Activated naive CD4-positive, alpha-beta T cell treated with anti-CD3 and anti-CD28 coated beads for 36 hours (primary cell): ENCODE measurements at places on chromosomes 3 and 15.

DNA sequence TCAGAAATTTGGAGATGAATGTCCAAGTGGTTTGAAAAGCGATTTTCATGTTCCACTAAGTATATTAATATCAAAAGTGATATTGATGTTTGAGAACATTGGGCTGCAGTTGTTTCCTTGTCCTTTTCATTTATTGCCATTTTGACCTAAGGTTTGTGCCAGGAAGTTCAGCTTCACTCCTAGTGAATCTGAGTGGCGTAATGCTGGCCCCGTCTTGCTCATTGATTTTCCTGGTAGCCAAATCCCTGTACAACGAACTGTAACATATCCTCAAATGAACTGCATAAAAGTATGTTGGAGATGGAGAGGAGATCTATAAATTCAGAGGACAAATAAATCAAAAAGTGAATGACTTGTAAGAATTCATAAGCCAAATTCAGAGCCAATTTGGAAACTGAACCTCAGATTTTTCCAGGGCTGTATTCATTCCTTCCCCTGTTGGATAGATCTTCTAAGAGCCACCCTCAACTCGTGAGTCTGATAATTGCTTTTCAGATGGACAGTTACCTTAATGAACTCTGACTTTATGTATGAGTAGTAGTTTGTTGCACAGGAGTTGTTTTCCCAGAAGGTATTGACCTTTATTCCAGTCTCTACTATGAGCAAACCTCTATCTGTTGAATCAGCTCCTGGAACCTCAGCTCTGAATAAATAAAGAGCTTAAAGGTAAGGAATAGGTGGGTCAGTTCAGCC, 72.8 kb downstream of the ITPR1 start:
- H3K4me1 ChIP-seq, result peaks cover 12% of the 10 kb centered on the region
- H3K27me3 ChIP-seq, result no peaks in the 10 kb centered on the region
- no peak overlapping the region for H3K4me3 ChIP-seq
- no peak for DNase-seq

- no peak for DNase-seq
- H3K36me3 ChIP-seq, result no peaks in the 10 kb centered on the region
- H3K27me3 ChIP-seq, result no peaks in the 10 kb centered on the region
- H3K4me1 ChIP-seq, result no peaks in the 10 kb centered on the region
- H3K27ac ChIP-seq, result no peak overlapping the region
These were observed 21.6 kb upstream of the CNBP start for GRCh38 chr3:129205109-129205832.

- peaks cover 41% of the 10 kb centered on the region for H3K4me1 ChIP-seq
- peaks cover 3% of the 10 kb centered on the region for H3K36me3 ChIP-seq
- DNase-seq, result no peak
- no peaks in the 10 kb centered on the region for H3K27me3 ChIP-seq
- no peak overlapping the region for H3K27ac ChIP-seq
These were observed 9.5 kb downstream of the HMG20A start for GRCh38 chr15:77430213-77430612.

GRCh38 chr15:44710236-44711095, 657 bp downstream of the PATL2 start:
- H3K36me3 ChIP-seq, result peaks cover 52% of the 10 kb centered on the region
- peaks cover 29% of the 10 kb centered on the region for H3K4me1 ChIP-seq
- H3K27ac ChIP-seq, result peak overlapping the region; percentile 100
- peak; percentile 69 for DNase-seq

- peak overlapping the region; percentile 81 for H3K27ac ChIP-seq
- peaks cover 11% of the 10 kb centered on the region for H3K36me3 ChIP-seq
- DNase-seq, result no peak
- H3K4me1 ChIP-seq, result peaks cover 46% of the 10 kb centered on the region
- peak overlapping the region; percentile 32 for H3K4me3 ChIP-seq
- H3K27me3 ChIP-seq, result no peaks in the 10 kb centered on the region
These were observed 72.0 kb downstream of the CCR4 start for GRCh38 chr3:33023176-33024136.

GRCh38 chr15:90402223-90402622, 14.2 kb downstream of the IQGAP1 start:
- peaks cover 2% of the 10 kb centered on the region for H3K36me3 ChIP-seq
- peak overlapping the region; percentile 7 for H3K27ac ChIP-seq
- H3K4me3 ChIP-seq, result no peak overlapping the region
- H3K4me1 ChIP-seq, result peaks cover 65% of the 10 kb centered on the region
- H3K27me3 ChIP-seq, result no peaks in the 10 kb centered on the region
- no peak for DNase-seq

DNA sequence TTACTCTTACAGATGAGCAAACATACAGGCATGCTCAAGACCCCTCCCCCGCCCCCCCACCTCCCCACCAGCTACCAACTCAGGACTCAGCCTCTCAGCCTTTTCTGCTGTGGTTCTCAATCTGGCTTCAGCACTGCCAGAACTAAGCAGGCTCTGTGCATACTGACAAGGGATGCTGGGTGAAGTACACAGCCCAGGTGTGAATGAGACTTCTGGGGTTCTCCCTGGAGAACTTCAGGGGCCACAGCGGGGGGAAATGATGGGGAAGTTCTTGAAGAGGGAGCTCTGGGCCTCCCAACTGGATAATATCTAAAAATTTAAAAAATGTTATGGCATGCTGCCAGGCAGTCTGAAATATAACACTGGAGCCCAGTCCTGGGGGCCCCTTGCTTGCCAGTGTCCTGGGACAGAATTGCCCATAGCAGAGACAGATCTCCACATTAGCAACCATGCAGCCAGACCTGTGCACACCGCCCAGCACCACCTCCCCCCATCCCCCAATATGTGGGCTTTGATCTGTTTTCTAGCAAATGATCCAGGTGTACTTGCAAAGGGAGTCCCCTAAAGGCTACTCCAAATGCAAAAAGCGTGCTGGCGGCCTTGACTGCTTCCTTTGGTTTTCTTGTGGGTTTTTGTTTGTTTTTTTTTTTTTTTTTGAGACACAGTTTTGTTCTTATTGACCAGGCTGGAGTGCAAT, 41.4 kb downstream of the PGPEP1L start:
- H3K4me1 ChIP-seq, result no peaks in the 10 kb centered on the region
- H3K27ac ChIP-seq, result no peak overlapping the region
- DNase-seq, result no peak
- H3K27me3 ChIP-seq, result no peaks in the 10 kb centered on the region
- peaks cover 29% of the 10 kb centered on the region for H3K36me3 ChIP-seq
- no peak overlapping the region for H3K4me3 ChIP-seq

DNA sequence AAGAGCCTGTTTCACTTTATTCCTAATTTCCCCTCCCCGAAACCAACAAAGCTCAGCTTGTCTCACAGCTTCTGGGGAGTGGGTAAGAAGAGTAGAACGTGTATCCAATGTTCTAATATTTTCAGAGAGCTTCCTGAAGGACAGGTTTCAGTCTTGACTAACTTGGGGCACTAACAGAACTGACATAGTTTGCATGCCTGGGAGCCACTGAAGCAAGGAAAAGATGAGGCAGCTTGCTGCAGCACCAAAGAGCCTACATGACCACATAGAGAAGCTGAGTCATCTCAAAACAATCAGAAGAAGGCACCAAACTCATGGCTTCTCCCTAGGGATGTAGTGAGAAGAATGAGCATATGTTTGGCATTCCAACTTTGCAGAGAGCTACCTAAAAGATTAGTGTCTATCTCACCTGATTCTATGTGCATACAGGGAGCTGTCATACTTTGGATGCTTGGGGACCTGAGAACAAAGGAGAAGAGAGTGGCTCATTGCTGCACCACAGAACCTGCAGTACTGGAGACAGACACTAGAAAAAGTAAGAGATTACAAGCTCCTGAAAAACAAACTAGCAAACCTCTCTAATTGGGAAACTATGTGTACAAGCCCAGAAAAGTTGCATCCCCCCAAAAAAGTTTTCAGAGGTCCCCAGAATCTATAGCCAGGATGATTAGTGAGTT, 86.9 kb downstream of the DCLK3 start:
- DNase-seq, result no peak
- H3K27me3 ChIP-seq, result peaks cover 3% of the 10 kb centered on the region
- H3K27ac ChIP-seq, result no peak overlapping the region

DNA sequence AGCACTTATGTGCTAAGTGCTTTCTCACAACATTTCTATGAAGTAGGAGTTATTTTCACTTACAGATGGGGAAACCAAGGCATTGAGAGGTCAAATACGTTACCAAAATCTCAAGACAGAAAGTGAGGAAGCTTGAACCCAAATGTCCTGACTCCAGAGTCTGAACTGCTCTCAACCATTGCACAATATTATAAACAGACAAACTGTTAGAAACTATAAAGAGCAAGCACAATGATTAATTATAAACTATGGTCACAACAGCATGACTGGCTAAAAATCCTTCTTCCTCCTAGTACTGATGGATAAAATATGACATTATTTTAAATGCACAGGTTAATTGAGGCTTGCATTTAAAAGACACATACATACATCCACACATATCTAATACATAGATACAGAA, 77.9 kb upstream of the ASB14 start:
- DNase-seq, result no peak
- no peak overlapping the region for H3K27ac ChIP-seq
- H3K36me3 ChIP-seq, result no peaks in the 10 kb centered on the region
- no peaks in the 10 kb centered on the region for H3K4me1 ChIP-seq

- H3K4me3 ChIP-seq, result no peak overlapping the region
- no peak overlapping the region for H3K27ac ChIP-seq
- H3K36me3 ChIP-seq, result no peaks in the 10 kb centered on the region
- H3K27me3 ChIP-seq, result no peaks in the 10 kb centered on the region
- H3K4me1 ChIP-seq, result no peaks in the 10 kb centered on the region
These were observed 70.3 kb upstream of the IQSEC1 start for GRCh38 chr3:13143381-13144004.

GRCh38 chr3:188584958-188585689, 431.2 kb downstream of the LPP start:
- peak overlapping the region; percentile 76 for H3K27ac ChIP-seq
- peaks cover 14% of the 10 kb centered on the region for H3K4me1 ChIP-seq
- no peaks in the 10 kb centered on the region for H3K36me3 ChIP-seq
- no peak for DNase-seq
- H3K27me3 ChIP-seq, result no peaks in the 10 kb centered on the region
